ENCODE measurements at places on chromosomes 7 and 10.

DNA sequence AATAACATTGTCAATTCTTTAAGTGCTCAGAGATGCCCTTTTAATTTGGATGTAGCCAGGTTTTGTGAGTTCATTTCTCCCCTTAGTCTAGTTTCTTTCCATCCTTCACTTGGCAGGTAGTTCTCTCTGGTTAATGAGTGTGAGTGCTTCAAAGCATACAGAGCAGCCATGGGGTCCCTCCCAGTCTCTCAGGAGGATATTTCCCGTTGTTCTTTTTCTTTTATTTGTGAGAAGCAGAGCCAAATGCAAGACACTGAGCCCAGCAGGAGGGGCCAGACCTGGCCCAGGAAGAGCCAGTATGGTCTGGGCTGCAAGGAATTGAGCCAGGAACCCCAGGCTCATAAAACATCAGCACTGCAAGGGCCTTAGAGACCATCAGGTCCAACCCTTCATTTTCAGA is 52.4 kb downstream of the PLCE1 start:
- no peak for DNase-seq

- DNase-seq: no peak
Measured at GRCh38 chr7:82594665-82595064, 151.1 kb upstream of the CACNA2D1 start.

- no peak for DNase-seq
Measured at GRCh38 chr10:66714741-66715140, 211.1 kb upstream of the LRRTM3 start.

DNA sequence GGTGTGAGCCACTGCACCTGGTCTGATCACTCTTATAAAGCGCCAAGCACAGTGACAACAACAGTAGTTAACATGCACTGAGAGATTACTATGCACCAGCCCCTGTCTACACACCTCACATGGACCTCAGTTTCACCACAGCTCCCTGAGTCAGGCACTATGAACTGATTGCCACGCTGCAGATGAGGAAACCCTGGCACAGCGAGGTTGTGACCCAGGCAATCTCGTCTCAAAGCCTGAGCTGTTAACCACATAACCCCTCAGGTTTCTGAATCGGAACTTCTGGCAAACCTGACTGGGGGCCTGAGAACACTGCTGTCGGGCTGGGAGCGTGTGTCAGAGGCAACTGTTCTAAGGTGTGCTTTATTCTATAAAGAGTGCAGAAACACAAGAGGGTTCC is 150.8 kb downstream of the RNF216 start:
- no peak for DNase-seq

DNA sequence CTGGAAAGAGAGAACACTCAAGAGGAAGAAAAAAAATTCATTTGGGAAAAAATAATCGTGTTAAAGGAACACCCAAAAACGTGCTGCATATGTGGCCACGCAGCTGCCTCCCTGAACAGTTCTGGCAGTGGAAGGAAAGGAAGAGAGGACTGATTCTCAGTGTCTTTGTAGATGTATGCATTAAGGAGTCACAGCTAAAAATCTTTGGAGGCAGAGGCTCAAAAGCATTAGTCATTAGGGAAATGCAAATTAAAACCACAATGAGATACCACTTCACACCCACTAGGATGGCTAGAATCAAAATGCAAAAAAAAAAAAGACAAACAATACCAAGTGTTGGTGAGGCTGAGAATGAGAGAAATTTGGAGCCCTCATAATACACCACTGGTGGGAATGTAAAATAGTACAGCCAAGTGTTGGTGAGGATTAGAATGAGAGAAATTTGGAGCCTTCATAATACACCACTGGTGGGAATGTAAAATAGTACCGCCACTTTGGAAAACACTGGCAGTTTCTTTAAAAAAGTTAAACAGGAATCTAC is 134.7 kb downstream of the SLIT1 start:
- DNase-seq: no peak

DNA sequence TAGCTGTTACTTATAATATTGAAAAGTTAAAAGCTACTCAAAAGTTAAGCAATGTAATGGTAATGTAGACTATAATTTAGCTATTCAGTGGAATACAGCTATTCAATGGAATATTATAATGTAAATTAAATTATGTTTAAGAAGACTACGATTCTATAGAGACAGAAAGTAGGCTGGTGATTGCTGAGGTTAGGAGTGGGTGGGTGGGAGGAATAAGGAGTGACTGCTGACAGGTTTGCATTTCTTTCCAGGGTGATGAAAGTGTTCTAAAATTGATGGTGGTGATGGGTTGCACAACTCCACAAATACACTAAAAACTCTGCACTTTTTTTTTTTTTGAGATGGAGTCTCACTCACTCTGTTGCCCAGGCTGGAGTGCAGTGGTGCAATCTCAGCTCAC is 21.4 kb downstream of the DENND2A start:
- DNase-seq: no peak

GRCh38 chr10:103451091-103451813 is 918 bp downstream of the CALHM2 start:
- DNase-seq: no peak

DNA sequence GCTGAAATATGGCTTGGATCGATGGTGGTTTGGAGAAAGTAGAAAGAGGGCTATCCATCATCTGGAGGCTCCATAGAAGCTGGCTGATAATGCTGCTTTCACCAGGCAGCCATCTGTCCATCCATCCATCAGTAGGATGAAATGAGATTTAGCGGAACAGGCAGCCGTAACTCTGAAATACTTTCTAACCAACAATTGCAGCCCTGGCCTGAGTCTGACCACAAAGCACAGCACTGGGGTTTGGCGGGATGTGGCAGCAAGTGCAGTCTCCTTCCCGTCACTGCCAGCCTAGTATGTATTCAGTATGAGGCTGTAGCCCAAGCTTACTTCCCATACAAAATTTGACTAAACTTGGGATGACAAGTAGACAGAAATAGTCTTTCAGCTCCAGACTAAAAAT is 38.0 kb downstream of the R3HCC1L start:
- no peak for DNase-seq

- DNase-seq: no peak
Measured at GRCh38 chr7:16985621-16986020, 103.8 kb upstream of the AGR3 start.

GRCh38 chr10:103696411-103697145 is 158.8 kb downstream of the SH3PXD2A start:
- DNase-seq: no peak

DNA sequence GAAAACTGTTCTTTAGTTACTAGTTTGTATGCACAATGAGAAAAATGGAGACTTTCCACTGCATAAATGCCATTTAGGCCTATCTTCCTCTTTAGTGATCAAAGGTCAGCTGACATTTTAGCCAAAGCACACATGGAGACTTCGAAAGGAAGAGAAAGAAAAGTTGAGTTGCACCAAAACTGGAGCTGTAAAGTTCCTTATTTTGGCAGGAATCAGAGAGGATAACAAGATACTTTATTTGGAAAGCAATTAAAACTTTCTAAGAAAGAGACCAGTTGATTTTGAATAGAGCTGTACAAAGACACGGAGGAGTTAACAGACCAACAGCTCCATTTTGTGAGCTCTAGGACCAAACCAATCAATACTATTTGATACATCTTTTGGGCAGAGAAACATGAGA is 14.2 kb downstream of the ENTPD7 start:
- DNase-seq: no peak

DNA sequence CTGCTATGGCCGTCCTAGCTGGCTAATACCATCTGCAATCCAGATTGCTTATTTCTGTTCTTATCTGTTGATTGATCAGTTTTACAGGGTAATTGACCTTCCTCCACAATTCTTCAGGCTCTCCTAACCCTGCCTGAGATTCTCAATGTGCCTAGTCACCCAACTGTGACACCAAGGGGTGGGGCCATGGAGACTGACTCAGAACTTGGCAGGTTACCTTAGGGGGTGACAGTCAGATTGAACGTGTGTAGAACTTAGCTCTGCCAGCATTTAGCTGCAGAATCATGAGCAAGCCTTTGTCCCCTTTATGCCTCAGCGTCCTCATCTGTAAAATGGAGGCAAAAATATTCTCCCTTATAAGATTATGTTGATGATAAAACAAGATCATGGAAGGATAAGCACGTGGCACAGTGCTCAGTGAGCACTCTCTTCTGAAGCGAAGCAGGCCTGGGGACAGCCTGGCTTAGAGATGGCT is 19.1 kb upstream of the LEP start:
- no peak for DNase-seq

GRCh38 chr10:60661637-60662036 is 116.6 kb upstream of the CDK1 start:
- DNase-seq: no peak

DNA sequence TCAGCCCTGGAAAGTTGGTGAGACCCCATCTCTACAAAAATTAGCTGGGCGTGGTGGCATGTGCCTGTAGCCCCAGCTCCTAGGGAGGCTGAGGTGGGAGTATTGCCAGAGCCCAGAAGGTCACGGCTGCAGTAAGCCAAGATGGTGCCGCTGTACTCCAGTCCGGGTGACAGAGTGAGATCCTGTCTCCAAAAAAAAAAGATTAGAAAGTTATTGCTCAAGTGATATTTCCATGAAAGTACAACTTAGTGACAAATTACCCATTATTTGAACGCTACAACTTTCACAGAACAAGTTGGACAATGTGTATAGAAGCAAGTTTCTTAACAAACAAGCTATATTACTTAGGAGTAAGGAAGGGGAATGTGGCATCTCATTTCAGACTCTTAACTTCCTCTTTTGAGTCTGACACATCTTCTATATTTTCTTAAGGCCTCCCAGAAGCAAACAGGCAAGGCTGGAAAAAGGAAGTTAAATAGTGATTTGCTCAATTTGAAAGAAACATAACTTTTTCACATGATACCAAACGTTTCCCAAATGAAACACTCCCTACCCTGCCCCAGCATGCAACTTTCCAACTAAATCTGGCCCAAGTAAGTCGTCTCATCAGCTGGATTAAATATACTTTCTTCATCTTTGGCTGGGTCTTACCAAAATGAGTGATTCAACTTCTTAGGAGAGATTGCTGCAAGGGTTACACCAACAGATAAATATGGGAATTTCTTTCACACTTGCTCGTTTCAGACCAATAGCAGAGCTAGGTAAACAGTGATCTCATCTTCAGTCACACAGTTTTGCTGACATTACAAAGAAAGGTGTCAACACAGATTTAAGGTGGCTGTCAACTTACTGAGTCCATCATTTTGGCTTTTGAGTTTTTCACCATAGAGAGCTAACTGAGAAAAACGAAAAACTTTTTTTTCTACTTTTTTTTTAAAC is 66.3 kb upstream of the KLF6 start:
- DNase-seq: no peak

GRCh38 chr7:91946549-91946948 is 5.9 kb downstream of the AKAP9 start:
- DNase-seq: no peak

DNA sequence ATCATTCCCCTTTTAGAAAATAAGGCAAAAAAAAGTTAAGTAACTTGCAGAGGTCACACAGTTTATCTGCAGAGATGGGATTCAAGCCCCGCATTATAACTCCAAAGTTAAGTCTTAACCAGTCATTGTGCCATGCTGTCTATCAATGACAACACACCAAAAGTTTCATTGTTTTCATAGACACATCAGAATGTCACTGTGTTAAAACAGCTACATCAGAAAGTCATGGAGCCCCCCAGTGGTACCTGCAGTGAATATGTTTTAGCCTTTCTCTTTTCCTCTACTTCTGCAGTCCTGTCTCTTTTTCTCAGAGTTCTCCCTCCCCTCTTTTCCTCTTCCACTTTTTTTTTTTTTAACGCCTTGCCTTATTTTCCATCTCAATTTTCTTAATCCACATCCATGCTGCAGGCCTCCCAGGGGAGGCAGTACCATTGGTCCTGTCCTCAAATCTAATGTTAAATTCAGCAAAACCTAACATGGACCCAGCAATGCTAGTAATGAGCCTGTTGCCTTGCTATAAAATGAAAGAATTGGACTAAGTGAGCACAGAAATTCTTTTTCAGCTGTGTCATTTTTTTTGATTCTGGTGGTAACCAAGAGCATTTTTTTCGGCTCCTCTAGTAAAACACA is 3.8 kb upstream of the NRCAM start:
- no peak for DNase-seq

- DNase-seq: no peak
Measured at GRCh38 chr7:11182736-11183135, 209.1 kb downstream of the PHF14 start.

DNA sequence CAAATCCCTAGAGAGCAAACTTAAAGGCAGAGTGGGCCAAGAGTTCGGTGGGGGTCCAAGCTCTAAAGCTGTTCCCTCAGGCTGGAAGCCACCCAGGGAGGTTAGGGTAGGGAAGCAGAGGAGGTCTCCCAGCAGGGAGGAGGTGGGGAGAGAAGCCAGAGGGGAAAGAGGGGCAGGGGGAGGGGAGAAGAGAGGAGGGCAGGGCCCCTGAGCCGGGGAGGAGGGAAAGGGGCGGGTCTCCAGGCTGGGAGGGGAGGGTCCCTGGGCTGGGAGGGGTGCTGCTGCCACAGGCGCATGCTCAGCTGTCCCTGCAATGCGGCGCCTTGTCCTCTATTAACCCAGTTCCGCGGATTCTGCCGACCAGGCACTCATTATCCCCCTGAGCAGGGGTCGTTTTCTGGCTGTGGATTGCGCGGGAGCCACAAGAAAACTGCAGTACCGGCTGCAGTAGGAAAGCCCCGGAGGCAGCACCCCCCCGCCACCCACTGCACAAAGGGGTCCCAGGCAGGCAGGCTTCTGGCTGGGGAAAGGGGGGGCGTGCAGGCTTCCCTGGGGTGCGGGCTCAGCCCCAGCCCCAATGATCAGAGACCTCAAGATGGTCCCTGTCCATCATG is 49.3 kb downstream of the CAMK2B start:
- DNase-seq: no peak

DNA sequence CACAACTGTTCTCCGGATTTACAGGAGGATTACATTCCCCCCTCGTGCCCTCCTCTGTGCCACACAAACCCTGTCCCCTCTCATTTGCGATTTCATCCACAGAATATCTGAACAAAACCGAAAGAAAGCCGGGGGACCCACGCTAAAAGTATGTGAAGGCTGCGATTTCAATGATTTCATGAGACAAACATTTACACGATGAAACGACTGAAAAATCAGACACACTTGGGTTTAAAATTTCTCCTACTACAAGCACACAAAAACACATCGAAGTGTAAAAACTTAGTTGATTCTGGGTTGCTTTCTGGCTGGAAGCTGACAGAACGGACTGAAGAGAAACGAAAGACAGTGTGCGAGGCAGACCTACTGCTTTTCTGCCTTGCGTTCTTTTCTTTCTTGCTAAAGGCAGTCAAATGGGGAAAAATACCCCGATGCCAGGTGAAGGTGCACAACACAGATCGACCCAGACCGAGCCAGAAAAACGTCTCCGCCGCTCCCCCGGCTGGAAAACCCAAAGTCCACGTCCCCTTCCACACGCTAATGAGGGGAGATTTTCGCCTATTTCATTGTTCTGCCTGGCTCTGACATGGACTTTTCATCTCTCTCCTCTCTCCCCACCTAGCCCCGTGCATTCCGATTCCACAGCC is 1.2 kb downstream of the HIPK2 start:
- DNase-seq: no peak
